Epithelial cell of umbilical artery (primary cell): ENCODE measurements at places on chromosomes 7 and 10. TPM values are rescaled to one million over a fixed set of nuclear protein-coding genes. Genes with fewer than 3 reads are reported as not detected.

Gene SEMA3C
- 2.6 and 5.9 TPM in 2 replicates for total RNA-seq

Gene FAM180A
- total RNA-seq = not detected in 2 replicates

Gene DGKB
- total RNA-seq = not detected in 2 replicates

Gene HDAC9
- total RNA-seq = 0.65 and 3.0 TPM in 2 replicates

Gene MMD2
- total RNA-seq = not detected in 2 replicates

Gene PDCD4
- 37.7 and 41.6 TPM in 2 replicates for total RNA-seq

Gene SUMF2
- 160 and 166 TPM in 2 replicates for total RNA-seq

Gene VWA2
- total RNA-seq = not detected in 2 replicates

Gene SOSTDC1
- not detected in 2 replicates for total RNA-seq

Gene PDK4
- total RNA-seq = 2.9 and 7.9 TPM in 2 replicates

Gene SCIN
- 0.15 and 0.32 TPM in 2 replicates for total RNA-seq

Gene OR2A14
- total RNA-seq = not detected in 2 replicates

Gene MORN4
- total RNA-seq = 2.3 and 9.1 TPM in 2 replicates

Gene SLC18A2
- not detected in 2 replicates for total RNA-seq

Gene ZNF22
- 40.0 and 54.3 TPM in 2 replicates for total RNA-seq

Gene SPDYE2B
- not detected in 2 replicates for total RNA-seq

Gene OR6B1
- not detected in 2 replicates for total RNA-seq

Gene PTF1A
- total RNA-seq = not detected in 2 replicates

Gene WNT2
- total RNA-seq = not detected in 2 replicates

Gene ITIH5
- not detected in 2 replicates for total RNA-seq

Gene ATG9B
- total RNA-seq = not detected in 2 replicates

Gene CALY
- not detected in 2 replicates for total RNA-seq

Gene HNRNPH3
- 28.6 and 35.1 TPM in 2 replicates for total RNA-seq

Gene RGR
- total RNA-seq = not detected in 2 replicates

Gene GRM3
- total RNA-seq = not detected in 2 replicates

Gene KIF5B
- 200 and 203 TPM in 2 replicates for total RNA-seq

Gene HACD1
- total RNA-seq = 21.4 and 31.3 TPM in 2 replicates

Gene UPK3B
- total RNA-seq = not detected in 2 replicates

Gene ASB15
- not detected in 2 replicates for total RNA-seq

Gene STAMBPL1
- total RNA-seq = under 0.01 and 0.61 TPM in 2 replicates

Gene NXPH1
- total RNA-seq = not detected in 2 replicates

Gene ADCYAP1R1
- total RNA-seq = 0.15 and 4.2 TPM in 2 replicates

Gene ADAM22
- 0.32 and 0.76 TPM in 2 replicates for total RNA-seq

Gene LMBR1
- total RNA-seq = 53.9 and 64.3 TPM in 2 replicates

Gene OGDHL
- total RNA-seq = 0.91 and 1.6 TPM in 2 replicates

Gene NUTM2B
- under 0.01 and 0.15 TPM in 2 replicates for total RNA-seq

Gene CTAGE8
- 0.15 and 0.65 TPM in 2 replicates for total RNA-seq

Gene LEP
- not detected in 2 replicates for total RNA-seq

Gene CALHM3
- not detected in 2 replicates for total RNA-seq

Gene LIPA
- 22.7 and 66.4 TPM in 2 replicates for total RNA-seq

Gene CFAP46
- total RNA-seq = 1.3 and 1.5 TPM in 2 replicates

Gene ZNF503
- 0.65 and 1.4 TPM in 2 replicates for total RNA-seq

Gene ENTPD1
- total RNA-seq = 16.0 and 24.0 TPM in 2 replicates

Gene TBATA
- total RNA-seq = not detected in 2 replicates

Gene OPN1SW
- total RNA-seq = not detected in 2 replicates

Gene ZNF789
- 5.6 and 6.2 TPM in 2 replicates for total RNA-seq

Gene METTL27
- total RNA-seq = 0.97 and 1.7 TPM in 2 replicates

Gene ATP6V0A4
- total RNA-seq = under 0.01 TPM in 2 replicates

Gene CASTOR2
- total RNA-seq = 4.0 and 8.8 TPM in 2 replicates

Gene UFSP1
- 2.9 and 5.2 TPM in 2 replicates for total RNA-seq

Gene EBLN1
- not detected in 2 replicates for total RNA-seq

Gene CTTNBP2
- total RNA-seq = 0.32 and 0.61 TPM in 2 replicates

Gene NEUROD6
- total RNA-seq = not detected in 2 replicates

Gene MGAM2
- not detected in 2 replicates for total RNA-seq

Gene LRRTM3
- total RNA-seq = not detected in 2 replicates

Gene SLC18A3
- total RNA-seq = not detected in 2 replicates

Gene CNNM1
- total RNA-seq = not detected in 2 replicates
